ENCODE measurements at places on chromosomes 1 and 21. TPM values are rescaled to one million over a fixed set of nuclear protein-coding genes. Genes with fewer than 3 reads are reported as not detected.

DNA sequence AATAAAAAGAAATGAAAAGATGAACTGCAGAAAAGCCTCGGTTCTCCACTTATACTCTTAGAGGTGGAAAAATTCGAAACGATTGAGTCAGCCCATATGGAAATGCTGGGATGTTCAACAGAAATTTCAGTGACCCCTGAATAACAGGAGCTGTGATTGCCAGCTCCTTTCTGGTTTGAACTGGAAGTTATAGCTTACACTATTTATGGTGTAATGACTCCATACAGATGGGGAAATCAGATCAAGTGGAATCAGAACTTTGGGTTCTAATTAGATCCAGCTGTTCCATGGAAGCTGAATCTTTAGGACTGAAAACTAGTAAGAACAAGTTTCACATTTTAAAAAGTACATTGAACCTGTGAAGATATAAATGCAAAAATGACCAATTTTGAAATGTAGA is 569.3 kb upstream of the ZRANB2 start:
- H3K27ac ChIP-seq: no peak overlapping the region
- H3K4me1 ChIP-seq: no peaks in the 10 kb centered on the region
- H3K4me3 ChIP-seq: no peak overlapping the region
- no peak for DNase-seq
- no peaks in the 10 kb centered on the region for H3K27me3 ChIP-seq
- no peaks in the 10 kb centered on the region for H3K36me3 ChIP-seq

DNA sequence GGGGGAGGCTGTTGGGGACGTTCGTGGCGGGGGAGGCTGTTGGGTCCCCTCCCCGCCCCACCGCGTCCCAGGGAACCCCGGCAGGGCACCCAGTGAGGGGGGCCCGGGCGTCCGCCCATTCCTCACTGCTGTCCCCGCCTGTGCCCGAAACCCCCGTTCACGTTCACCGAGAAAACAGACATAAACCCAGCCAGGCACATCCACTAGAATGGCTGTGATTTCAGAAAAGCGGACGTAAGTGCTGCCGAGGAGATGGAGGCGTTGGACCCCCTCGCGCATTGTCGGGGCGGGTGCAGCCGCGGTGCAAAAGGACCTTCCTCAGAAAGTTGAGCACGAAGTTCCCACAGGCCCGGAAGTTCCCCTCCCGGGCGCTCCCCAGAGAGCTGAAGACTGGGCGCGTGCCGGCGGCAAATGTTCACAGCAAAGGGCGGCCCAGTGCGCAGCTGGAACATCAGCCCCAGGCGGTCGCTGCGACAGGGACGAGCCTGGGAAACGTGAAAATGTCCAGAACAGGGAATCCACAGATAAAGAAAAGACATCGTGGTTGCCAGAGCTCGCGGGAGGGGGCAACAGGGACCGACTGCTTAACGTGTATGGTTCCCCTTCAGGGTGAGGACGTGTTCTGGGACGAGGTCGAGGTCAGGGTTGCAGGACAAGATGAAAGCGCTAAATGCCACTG is 18.5 kb upstream of the SAMD11 start:
- H3K4me3 ChIP-seq: peak overlapping the region; percentile 54
- DNase-seq: no peak
- peaks cover 31% of the 10 kb centered on the region for H3K4me1 ChIP-seq
- no peak overlapping the region for H3K27ac ChIP-seq
- H3K36me3 ChIP-seq: peaks cover 20% of the 10 kb centered on the region

DNA sequence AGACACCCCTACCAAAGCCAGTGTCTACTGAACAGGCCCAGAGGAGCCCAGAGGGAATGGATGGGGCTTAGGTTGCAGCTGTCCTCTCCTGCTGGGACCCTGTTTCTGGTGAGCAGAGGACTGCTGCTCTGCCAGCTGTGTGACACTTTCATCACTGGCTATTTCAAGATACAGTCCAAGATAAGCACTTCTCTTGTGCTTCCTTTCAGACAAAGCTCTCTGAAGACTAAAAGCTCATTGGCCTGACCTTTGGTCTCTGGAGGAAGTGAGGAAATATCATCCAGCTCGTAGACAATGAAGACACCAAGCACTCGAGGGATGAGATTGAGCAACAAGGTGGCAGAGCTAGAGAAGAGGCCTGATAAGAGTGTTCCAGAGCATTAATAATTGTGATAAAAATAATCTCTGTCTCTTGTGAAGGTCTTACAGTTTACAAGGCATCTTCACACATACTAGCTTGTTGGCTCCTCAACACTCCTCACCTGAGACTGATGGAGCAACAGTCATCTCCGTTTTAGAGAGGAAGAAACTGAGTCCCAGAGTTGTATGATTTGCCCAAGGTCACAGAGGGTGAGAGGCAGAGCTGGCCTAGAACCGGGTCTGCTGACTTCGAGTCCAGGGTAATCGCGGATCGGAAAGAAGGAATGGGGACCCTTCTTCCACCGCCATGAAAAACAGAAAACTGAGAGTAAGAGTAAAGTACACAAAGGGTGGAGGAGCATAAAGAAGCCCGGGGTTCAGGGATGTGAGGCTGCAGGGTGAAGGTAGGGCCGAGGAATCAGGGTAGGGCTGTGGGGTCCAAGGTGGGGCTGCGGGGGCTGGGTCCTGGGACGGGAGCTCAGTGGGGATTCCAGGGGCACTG is 666 bp downstream of the PAFAH2 start:
- H3K27ac ChIP-seq: peak overlapping the region; percentile 87
- H3K36me3 ChIP-seq: no peaks in the 10 kb centered on the region
- H3K27me3 ChIP-seq: no peaks in the 10 kb centered on the region
- H3K4me3 ChIP-seq: peak overlapping the region; percentile 81
- H3K4me1 ChIP-seq: peaks cover 17% of the 10 kb centered on the region

DNA sequence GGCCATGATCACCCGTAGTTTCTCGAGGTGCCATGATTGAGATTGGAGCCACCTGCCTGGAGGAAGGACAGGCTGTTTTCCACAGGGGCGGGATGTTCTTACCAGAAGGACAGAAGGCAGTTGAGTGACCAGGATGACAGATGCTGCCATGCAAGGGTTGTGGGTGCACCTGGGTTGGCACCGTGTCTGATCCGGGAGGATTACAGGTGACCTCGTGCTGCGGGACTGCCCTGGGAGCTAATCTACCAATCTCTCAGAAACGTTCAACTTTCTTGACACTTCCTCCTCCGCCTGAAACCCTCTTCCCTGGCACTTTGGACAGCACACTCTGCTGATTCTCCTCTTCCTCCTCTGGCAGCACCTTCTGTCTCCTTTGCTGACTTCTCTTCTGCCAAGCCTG is 13.8 kb upstream of the SLC6A9 start:
- DNase-seq: no peak
- H3K27ac ChIP-seq: no peak overlapping the region
- no peaks in the 10 kb centered on the region for H3K27me3 ChIP-seq
- H3K36me3 ChIP-seq: no peaks in the 10 kb centered on the region

DNA sequence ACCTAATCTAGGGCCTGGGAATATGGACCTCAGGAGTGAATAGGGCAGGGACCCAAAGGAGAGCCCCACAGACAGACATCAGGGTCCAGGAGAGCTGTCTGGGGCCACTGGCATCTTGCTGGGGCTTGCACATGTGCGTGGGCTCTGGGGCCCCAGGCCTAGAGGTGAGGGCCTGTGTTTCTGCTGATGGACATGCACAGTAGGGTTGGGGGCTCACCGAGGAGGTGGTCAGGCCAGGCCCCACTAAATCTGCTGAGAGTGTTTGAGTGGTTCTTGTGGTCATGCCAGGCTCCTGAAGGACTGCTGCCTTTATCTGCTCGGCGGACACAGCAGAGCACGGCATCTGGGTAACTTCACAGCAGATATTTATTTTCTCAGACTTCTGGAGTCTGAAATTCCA is 87.4 kb downstream of the OBSCN start:
- no peak overlapping the region for H3K27ac ChIP-seq
- no peaks in the 10 kb centered on the region for H3K4me1 ChIP-seq
- H3K36me3 ChIP-seq: peaks cover 45% of the 10 kb centered on the region

Gene SLC16A4
- 24.1 TPM for total RNA-seq

DNA sequence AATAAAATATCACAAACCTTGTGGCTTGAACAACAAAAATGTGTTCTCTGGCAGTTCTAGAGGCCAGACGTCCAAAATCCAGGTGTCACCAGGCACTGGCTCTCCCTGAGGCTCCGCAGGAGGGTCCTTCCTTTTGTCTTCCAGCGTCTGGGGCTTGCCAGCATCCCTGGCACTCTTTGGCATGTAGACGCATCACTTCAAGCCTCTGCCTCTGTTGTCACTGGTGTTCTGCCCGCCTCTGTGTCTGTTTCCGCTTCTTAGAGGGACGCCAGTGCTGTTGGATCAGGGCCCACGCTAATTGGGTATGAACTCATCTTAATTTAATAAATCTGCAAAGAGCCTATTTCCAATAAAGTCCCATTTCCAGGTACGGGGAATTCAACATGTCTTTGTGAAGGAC is 273.7 kb upstream of the C1orf174 start:
- no peaks in the 10 kb centered on the region for H3K36me3 ChIP-seq
- H3K27ac ChIP-seq: no peak overlapping the region
- H3K4me3 ChIP-seq: no peak overlapping the region
- no peak for DNase-seq

Data from spinal cord (tissue), 10 donors.